ENCODE measurements at places on chromosomes 2 and 18.

GRCh38 chr2:148586522-148587128, 57.9 kb upstream of the EPC2 start:
- no peak for DNase-seq

DNA sequence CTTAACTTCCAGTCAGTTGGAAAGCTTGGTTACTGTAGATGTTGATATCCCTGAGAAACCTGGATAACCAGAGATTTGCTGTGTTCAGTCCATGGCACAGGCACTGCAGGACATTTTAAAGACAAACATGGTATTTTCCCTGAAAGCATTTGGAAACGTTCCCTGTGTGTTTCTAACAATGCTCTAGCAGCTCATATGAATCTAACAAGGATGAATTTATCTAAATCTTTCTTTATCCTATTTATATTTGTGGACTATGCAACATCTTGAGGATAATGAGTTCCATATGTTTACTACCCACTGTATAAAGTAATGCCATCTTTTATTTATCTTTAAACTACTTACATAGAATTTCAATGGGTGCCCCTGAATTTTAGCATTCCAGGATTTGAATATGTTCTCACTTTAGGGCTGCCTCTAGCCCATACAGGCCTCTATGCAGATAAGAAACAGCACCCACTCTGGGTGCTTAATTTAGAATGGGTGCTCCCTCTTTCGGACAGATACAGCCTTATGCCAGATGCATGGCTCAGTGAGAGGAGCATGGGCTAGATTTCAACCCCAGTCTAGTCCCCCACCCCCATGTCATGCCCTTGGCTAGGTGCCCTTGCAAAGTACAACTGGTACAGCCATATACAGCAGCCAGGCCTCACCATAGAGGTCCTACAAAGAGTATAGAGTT, 50.6 kb upstream of the NEMP2 start:
- DNase-seq = no peak

- no peak for DNase-seq
Measured at GRCh38 chr18:63207835-63208234, 111.7 kb downstream of the BCL2 start.

- DNase-seq = no peak
Measured at GRCh38 chr18:48412339-48412929, 3.3 kb upstream of the ZBTB7C start.

DNA sequence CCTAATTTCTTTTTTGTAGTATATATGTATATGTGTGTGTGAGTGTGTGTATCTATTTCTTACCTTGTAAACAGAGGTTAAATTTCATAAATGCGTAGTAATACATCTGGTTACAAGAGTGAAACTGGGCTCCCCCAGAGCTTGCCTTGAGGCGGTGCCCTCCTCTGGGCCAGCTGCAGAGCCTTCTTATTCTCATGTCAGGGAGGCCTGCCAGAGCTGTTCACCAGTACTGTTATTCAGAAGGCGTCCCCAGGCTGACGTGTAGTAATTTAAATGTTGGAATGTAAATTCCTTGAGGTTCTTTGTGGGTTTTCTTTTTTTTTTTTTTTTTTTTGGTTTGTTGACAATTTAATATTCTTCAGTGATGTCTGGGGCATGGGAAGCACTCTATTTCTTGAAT, 11.2 kb downstream of the COPS8 start:
- DNase-seq = no peak

- DNase-seq = no peak
Measured at GRCh38 chr18:44156126-44156525, 524.6 kb upstream of the SETBP1 start.

- DNase-seq = no peak
Measured at GRCh38 chr18:26103579-26103978, 13.2 kb upstream of the SS18 start.

DNA sequence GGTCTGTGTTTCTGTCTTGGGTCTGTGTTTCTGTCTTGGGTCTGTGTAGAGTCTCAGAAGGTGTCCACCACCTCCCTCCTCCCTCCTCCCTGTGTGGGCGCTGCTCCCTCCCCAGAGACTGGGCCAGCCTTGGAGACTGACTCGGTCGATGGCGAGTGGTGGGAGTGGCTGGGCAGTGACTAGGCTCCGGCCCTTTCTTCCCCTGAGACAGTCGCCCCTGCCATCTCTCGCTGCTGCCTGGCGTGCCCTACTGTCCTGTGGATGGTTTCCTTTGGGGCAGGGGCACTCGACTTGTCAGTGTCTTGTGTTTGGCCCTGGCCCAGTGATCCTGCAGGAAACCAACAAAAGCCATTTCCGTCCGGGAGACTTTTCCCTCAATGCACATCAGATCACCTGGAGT, 215.8 kb downstream of the NDUFA10 start:
- no peak for DNase-seq

DNA sequence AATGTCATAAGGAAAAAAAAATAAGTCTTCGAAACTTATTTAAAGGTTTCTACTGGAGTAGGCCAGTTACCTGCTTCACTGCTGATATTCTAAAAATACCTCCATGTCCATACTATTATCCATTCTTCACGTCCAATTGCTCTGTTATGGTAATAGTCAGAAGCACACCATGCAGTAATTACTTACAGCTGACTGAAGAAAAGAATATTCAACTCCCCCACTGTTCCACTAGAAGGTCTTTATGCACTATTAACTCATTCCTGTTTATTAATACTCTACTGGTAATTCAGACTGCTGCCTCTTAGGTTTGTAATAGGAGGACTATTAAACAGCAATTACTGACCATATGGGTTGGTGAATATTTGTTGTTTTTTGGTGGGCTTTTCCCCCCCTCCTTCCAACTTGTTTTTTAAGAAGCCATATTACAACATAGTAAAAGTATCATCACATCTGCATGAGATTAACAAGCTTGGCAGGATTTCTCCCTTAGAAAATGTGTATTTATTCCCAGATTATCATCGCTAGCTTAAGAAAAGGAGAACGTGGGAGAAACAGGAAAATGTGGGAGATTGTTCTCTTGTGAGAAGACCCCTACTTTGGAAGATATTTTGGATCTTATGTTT, 806.4 kb upstream of the FANCL start:
- DNase-seq = no peak

GRCh38 chr2:53991948-53992347, 21.2 kb upstream of the PSME4 start:
- no peak for DNase-seq

DNA sequence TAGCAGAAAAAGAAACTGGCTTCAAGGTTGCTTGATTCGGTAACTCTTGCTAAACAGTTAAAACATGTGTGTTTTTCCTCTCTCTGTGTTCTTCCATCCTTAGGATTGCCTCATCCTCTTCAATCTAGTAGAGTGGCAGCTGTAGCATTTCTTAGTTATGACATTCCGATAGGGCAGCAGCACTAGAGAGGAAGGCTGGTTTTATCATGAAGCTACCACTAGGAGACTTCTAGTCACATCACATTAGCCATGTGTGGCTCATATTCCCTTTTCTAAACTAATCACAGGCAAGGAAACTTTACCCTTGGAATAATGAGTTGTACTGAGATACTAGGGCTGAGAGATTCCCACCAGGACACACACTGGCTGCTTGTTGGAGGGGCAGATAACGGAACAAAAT, 187.6 kb downstream of the DOK6 start:
- DNase-seq = no peak

DNA sequence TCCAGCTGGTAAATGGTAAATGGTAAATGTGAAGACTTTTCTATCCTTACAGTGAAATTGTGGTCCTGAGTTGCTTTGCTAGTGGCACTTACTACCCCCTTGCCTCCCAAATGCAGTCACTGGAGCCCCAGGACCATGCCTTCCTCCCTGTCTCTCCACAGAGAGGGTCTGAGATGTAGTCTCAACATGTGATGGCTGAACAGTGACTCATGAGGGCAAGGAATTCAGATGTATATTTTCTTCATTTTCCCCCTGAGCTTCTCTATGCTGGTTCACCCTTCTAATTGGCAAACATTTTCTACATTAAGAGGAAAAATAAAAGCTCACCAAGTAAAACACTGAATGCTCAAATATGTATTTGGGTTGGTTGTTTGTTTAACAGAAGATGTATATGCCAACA, 232.0 kb downstream of the SH3BP4 start:
- no peak for DNase-seq

GRCh38 chr2:151282401-151282800, 7.1 kb downstream of the NMI start:
- DNase-seq = no peak

- no peak for DNase-seq
Measured at GRCh38 chr18:29147944-29148343, 971.0 kb upstream of the CDH2 start.

- no peak for DNase-seq
Measured at GRCh38 chr18:50315100-50315871, 27.8 kb upstream of the CXXC1 start.

DNA sequence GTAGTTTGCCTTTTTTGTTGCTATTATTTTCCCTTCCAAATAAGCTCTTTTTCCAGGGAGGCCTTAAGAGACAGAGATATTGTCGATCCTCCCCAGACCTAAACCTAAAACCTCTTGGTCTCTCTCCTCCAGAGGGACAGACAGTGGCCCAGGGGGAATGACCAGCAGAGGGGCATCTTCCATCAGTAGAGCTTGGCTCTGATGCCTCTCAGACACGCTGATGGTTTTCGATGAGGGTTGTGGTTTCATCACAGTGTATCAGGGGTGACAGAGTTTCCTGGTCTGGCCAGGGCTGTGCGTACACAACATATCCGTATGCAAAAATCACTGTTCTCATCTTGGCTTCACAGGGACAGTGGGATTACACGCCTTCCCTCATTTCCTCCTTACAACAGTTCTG, 68.6 kb downstream of the GATA6 start:
- no peak for DNase-seq

DNA sequence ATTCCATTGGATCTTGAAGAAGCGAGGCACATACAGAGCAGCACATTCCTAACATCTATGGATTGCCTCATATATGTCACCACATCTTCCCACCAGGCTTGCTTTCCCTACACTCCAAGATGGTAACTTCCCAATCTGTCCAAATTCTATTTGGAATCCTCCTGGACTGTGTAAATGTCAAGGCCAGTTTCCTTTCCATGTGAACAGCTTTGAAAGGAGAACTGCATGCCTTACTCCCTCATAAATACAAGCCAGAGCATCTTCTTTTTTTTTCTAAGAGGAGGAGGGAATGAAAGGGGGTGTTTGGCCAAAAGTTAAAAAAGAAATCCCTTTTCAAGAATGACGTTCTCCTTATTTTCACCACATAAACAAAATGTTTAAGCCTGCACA, 103.8 kb upstream of the OSR1 start:
- DNase-seq = no peak

DNA sequence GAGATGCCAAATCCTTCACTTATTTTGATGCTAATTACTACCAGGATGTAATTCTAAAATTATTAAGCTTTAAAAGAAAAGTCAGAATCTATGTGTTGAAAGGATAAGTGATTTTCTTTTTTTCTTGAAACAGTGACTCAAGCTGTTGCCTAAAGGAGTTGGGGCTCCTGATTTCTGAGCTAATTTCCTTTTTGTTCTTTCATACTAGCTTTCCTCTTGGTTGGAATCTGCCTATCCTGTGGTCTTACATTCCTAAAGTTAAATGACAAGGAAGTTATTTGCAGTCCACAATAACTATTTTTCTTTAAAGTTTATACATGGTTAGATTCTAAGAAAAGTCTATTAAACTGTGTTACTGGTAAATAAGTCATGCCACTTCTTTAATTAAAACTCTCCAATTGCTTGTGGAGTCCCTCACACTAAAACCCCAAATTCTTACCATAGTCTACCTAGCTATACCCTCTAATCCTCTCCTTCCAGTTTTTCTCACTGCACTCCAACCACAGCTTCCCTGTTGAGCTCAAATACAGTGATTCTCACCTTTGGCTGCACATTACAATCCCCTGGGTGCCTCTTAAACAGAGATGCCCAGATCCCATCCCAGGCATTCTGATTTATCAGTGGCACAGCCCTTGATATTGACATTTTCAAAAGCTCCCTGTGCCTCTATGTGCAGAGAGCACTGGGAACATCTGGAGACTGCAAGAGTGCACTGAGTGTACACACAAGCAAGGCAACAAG, 63.3 kb upstream of the EFEMP1 start:
- no peak for DNase-seq

- no peak for DNase-seq
Measured at GRCh38 chr2:161316701-161317100, 8.5 kb downstream of the PSMD14 start.

GRCh38 chr18:8800445-8800844, 95.1 kb downstream of the MTCL1 start:
- no peak for DNase-seq

DNA sequence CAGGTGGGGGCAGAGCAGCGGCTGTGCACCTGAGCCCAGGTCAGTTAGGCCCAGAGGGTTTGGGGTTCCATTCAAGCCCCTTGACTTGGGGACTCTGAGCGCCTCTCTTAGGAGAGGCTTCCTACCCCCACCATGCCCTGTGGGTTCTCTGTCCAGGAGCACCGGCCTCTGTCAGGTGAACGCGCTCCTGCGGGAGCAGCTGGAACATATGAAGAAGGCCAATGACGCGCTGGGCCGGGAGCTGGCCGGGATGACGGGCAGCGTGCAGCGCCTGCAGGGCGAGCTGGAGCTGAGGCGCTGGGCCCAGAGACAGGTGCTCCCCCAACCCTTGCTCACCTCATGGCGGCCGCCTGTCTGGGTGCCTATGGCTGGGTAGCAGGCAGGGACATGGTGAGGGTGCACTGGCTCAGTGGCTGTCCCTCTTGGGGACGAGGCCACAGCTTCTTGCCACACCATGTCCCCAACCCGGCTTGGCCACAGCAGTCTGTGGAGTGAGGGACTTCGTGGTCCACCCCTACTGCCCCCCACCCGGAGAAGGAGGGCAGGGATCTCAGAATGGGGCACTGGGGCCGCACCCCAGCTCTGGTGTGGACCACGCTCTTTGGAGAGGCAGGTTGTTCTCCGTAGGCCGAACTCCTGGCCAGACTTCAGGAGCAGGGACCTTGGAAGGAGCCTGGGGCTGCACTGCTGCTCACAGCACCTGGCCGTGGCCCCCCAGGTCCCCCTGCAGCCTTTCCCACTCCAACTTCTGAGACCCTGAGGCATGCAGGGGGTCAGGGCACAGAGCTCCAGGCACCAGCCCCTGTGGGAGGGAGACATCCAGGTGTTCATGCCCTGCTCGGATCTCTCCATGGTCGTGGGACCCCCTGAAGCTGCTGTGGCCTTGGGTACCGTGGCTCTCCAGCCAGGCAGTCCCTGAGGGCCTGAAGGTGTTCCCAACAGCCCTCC, 19.7 kb downstream of the CROCC2 start:
- no peak for DNase-seq

GRCh38 chr18:64091526-64091925, 57.4 kb downstream of the LINC00305 start:
- DNase-seq = no peak
